Stimulated activated CD4-positive, alpha-beta T cell treated with anti-CD3 and anti-CD28 coated beads, TNF-alpha, amount 100 ng/mL, for 4 hours (primary cell): ENCODE measurements at places on chromosomes 2 and 18.

DNA sequence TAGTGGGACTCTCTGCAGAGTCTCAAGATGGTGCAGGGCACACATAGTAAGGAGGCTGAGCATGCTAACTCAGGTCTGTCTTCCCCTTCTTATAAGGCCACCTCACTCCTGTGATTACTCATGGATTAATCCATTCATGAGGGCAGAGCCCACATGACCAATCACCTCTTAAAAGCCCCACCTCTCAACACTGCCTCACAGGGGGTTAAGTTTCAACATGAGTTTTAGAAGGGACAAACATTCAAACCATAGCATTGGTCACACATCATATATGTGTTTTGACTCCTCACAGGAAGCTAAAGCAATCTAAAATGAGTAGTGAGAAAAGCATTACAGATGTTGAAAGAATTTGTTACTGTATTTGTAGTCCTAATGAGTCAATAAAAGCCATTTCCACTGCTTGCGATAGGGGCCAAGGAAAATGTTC lies 57.5 kb downstream of the DTNA start:
- no peak for DNase-seq

- no peak for DNase-seq
Measured at GRCh38 chr2:40915651-40916050, 463.8 kb upstream of the SLC8A1 start.

DNA sequence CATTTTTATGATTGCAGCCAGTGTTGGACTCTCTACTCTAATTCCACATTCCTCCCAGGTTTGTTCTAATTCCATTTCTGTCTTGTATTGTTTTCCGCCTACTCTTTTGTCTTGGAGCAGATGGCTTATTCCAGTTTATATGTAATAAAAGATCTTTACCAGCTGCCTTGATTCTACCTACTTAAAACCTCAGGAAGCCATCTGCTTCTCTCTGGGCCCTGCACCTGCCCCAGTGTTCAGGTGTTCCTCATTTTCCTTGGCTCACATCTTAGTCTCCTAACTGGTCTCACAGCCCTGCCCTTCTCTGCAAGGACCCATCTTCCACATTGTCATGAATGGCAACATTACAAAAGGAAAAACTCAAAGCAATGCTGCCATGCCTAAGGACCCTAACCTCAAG lies 21.0 kb upstream of the IL37 start:
- no peak for DNase-seq

DNA sequence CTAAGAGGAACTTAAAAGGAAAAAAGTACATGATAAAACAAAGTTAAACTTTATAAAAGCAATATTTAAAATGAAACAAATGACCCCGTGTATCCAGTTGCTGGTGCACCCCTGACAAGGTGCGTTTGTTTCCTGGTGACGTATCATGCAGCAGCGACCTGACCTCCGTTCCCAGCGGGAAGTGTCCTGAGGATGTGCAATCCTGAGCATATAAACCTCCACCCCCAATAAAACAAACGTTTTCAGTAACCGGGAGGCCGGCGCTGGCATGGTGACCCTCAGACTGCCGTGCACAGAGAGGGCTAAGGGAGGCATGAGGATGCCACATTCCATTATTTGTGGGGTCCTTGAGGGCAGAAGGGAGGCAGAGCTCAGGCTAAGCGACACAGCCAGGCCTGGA lies 14.8 kb downstream of the SLC66A2 start:
- DNase-seq = no peak

- no peak for DNase-seq
Measured at GRCh38 chr2:138948070-138948539, 167.9 kb upstream of the NXPH2 start.

GRCh38 chr18:62939926-62940325 lies 224.6 kb downstream of the PHLPP1 start:
- no peak for DNase-seq

DNA sequence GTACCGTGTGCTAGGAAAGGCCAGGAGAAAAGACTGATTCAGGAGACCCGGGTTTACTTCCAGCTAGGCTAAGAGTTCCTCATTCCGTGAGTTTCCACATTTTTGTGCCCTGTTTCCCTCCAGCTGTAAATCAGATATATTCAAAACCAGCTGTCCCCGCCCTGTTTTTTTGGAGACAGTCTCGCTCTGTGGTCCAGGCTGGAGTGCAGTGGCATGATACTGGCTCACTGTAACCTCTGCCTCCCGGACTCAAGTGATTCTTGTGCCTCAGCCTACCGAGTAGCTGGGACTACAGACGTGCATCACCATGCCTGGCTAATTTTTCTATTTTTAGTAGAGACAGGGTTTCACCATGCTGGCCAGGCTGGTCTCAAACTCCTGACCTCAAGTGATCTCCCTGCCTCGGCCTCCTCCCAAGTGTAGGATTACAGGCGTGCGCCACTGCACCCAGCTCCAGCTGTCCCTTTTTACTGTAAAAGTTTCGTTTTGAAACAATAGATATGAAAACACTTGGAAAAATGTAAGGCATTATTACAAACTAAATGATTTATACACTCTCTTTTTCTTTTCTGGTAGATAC lies 112.8 kb upstream of the SEC11C start:
- no peak for DNase-seq

DNA sequence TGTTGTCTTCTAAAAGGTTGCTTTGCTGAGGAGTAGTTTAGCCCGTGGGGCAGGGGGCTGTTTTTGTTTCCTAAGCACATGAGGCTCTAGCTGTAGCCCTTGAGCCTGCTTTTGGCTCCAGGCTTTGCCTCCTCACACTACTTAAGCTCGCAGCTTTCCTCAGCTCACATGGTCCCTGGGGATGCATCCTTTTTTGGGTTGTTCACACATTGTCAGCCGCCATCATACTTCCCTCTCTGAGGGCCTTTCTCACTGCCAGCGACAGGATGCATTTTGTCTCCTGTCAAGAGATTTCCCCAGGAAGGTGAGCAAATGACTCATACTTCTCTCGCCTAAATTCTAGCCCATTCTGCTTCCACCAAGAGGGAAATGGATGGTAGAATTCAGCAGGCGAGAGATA lies 279.5 kb upstream of the PKDCC start:
- no peak for DNase-seq

DNA sequence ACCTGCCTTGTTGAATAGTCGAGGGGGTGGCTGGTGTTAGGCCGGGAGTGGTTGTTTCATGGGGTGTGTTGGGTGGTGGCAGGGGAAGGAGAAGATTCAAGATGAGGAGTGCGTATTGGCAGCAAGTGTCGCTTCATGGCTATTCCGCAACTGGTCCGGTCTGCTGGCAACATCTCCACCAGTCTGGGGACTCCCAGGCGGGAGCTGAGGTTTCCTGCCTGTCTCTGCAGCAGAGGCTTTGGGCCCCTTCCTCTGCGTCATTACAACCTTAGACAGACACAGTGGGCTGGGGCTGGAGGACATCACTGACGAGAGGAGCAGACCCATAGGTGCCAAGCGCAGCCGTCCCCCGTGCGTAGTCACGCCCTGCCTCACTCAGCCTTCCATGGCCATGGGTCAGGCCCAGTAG lies 64.0 kb upstream of the MCFD2 start:
- no peak for DNase-seq

DNA sequence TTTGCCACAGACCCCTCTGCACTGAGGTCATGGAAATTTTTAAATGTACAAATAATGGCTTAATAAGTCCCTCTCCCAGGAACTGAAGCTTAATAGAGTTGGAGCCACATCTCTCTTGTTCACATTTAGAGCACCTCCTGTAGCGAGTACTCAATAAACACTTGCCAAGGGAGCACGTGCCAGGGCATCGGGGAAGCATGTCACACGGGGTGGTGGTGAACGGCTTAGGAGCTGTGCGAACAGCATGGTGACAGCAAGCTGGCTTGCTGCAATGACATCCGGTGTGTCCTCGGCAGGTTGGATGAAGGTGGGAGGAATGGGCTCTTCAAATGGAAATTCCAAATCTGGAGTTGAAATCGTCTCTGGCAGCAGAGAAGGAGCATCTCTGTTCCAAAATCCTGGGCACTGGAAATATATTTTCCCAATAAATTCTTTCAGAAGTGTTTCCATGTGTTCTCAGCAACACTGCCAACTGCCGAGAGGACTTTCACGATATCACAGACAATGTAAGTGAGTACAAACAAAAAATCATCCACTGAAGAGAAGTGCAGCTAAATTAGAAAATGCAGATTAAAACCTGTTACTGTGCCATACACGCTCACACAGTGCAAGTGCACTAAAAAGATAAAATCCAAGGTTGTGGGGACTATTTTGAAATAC lies 74.1 kb downstream of the GALR1 start:
- no peak for DNase-seq
